NCI-H1436 (cell line): ENCODE measurements at places on chromosomes 7 and 10.
A peak's percentile ranks its signal among the peaks of the same experiment; 100 is the strongest.

- DNase-seq = no peak
Observed at GRCh38 chr10:81575036-81575435, 300.0 kb upstream of the NRG3 start.

DNA sequence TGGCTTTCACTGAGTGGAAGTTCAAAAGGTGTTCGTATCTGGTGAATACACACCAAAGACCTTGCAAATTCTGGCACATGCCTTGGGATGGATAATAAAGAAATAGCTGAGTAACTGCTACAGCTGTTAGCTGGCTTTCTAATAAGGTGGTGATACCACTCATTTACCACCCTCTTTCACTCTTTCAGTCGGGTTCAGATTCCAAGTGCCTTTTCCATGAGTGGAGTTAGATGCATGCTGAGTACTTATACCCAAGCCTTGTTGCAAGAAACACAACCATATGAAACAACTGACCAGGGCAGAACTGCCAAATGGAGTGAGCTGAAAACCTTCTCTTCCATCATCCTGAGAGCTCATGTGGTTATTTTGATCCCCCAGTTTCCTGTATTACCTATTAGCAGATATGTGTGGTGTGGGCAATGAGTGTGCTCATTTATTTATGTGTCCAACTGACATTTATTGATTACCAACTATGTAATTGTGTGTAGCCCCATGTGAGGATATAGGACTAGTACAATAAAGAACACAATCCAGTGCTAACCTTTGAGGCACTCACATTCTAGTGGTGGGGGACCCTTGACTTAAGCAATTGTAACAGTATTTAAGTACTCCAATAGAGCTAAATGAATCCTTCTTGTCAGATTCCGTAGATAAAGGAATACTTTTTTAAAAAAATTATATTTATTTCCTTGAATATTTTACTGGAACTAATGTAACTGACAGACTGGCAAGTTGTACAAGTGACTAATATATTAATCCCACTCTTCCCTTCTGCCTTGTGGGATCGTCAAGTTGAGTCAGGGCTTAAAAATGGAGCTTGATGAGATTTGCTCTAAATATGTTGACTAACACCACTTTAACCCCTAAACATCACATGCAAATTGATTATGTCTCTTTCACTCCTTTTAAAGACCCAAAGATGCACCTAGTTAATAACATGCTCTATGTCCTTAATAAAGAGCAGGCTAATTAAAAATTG is 124.7 kb downstream of the ARID5B start:
- DNase-seq = no peak

- no peak for DNase-seq
Observed at GRCh38 chr7:91720260-91720937, 160.1 kb downstream of the MTERF1 start.

- no peak for DNase-seq
Observed at GRCh38 chr7:17989546-17989945, 38.1 kb downstream of the PRPS1L1 start.

DNA sequence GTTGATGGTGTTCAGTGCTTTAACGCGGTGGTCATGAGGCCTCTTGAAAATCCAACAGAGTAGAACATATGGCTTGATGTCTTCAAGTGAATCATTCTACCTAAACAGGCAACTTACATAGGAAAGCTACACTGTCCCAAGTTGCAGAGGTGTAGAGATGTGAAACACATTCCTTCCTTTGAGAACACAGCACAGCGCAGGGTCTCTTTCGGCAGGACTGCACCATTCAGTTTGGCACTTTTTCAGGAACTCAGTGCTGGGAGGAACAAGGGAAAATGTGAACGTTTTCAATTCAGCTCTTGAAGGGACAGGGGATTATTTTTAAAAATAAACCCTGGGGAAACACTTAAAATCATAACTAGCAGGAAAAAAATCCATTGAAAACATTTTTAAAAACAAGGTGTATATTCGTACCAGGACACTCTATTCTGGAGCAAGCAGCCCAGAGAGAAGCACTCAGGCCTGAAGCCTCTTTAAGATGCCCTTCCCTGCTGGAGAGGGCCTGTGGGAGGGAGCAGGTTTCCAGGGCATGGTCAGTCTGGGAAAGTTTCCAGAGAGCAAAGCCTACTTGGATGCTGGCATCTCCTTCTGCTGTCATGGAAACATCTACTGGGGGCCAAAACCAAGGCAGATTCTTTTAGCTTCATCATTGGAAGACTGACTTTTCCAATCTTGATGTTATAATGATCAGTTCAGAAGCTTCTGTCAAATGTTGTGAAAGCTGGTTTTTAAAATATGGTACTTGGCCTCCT is 60.4 kb upstream of the NPVF start:
- no peak for DNase-seq

DNA sequence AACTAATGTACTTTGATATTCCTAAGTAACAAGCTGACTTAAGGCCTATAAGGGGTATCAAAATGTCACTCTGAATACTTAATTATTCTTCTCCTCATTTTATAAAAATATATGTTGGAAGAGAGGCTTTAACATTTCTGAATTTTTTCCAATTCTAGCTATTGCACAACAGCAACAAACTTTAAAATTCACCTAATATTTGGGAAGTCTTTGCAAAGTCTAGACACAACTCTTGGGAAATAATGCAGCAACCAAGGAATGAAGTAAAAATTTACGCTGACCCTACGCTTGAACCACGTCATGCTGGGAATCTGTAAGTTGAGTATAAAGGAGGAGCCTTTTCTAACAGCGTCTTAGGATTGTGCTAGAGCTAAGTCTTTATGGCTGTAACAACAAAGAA is 243.9 kb upstream of the IMMP2L start:
- no peak for DNase-seq

- DNase-seq = no peak
Observed at GRCh38 chr10:76082956-76083355, 651.5 kb downstream of the LRMDA start.

DNA sequence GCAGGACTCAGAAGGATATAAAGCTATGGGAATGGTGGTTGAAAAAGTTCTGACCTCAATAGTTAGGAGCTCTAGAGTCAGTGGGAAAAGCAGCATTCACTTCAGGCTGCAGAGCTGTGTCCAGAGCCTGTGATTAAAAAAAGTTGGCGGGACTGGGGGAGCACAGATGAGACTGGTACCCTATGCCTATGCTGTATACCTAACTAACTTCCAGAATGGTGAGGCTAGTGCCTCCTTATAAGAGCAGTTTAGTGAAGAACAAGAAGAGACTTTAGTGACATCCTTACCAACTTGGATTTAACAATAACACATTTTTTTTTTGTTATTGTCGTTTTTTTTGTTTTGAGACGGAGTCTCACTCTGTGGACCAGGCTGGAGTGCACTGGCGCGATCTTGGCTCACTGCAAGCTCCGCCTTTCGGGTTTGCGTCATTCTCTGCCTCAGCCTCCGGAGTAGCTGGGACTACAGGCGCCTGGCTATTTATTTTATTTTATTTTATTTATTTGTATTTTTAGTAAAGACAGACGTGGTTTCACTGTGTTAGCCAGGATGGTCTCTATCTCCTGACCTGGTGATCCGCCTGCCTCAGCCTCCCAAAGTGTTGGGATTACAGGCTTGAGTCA is 6.6 kb upstream of the ZNF282 start:
- no peak for DNase-seq

GRCh38 chr7:116554911-116555310 is 30.1 kb downstream of the CAV1 start:
- no peak for DNase-seq

DNA sequence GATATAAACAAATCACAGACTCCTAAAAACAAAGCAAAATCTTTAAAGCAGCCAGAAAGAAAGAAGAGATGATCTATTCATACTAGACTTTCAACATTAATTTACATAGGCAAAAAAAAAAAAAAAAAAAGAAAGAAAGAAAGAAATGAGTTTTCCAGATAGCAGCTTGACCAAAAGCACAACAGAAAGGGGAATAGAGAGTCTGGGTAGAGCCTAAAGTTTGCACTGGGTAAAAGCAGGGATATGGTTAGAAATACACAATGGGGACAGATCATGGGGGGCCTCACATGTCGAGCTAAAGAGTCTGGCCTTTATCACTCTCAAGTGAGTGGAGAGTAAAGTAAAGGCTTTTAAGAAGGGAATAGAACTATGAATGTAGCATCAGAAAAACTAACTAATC is 169.8 kb downstream of the SGMS1 start:
- no peak for DNase-seq

DNA sequence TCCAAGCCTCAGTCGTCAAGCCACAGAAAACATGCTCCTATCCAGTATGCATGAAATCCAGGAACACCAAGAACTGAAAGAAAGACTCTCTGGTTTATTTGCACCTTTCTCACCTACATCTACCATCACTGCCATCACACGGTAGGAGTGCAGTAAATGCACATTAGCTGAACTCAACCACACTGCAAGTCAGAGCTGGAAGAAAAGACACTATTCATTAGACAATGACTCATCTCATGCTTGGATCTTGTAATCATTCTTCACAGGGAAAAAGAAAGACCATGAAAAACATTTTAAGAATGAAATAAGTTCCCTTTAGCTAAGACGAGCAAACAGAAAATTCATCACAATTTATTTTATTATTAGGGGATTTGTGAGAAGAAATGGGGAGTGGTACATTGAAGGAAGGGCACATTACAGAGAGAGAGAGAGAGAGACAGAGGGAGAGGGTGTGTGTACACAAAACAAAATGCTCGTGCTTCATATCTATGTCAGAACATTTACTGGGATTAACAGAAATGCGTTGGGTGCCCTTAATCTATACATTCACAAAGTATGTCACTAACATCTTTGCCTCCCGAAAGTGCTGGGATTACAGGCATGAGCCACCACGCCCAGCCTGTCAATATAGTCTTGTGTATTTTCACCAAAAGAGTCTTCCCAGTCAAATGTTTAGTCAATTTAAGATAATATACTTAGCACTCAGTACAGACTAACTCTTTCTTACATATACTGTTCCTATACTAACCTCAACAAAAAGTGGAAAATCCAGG is 324.9 kb downstream of the PARD3 start:
- peak; percentile 34 for DNase-seq

GRCh38 chr7:123792547-123792946 is 43.7 kb upstream of the WASL start:
- no peak for DNase-seq

DNA sequence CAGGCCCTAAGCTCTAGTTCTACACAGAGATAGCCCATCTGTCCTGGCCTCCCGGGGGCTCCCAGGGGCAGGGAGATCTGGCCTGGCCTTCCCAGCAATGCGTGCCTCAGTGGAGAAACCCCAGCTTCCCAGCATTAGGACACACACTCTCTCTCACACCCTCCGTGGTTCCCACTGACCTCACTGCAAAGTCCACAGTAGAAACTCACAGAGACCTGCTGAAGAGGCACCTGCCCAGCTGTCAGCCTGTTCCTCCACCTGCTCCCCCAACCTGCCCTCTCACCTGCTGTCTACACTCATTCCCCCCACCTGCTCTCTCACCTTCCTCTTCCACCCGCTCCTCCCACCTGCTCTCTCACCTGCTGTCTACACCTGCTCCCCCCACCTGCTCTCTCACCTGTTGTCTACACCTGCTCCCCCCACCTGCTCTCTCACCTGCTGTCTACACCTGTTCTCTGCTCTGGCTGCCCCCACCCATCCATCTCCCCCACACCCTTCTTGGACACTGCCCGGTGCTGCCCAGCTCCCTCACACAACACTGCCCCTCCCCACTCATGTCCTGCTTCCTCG is 21.1 kb upstream of the PFKP start:
- no peak for DNase-seq

DNA sequence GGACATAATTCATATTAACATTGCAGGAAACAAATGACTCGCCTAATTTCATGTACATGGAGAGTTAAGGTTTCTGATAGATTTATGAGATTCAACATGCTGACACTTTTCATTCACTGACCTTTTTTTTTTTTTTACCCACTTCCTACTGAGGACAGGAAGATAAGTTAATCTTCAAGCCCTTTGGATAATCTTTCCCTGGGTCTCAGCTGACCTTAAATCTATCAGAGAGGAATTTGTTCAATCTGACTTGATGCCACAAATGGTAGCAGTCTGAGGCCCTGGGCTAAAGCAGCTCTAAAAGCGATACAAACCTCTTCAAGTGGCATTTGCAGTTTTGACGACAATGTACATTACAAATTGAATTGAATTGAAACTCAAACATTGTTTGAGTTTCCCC is 493.3 kb upstream of the SORCS1 start:
- no peak for DNase-seq

GRCh38 chr10:52688899-52689298 is 83.7 kb downstream of the MBL2 start:
- DNase-seq = no peak

- DNase-seq = peak; percentile 84
Observed at GRCh38 chr7:82335927-82336326, 107.7 kb downstream of the CACNA2D1 start.

DNA sequence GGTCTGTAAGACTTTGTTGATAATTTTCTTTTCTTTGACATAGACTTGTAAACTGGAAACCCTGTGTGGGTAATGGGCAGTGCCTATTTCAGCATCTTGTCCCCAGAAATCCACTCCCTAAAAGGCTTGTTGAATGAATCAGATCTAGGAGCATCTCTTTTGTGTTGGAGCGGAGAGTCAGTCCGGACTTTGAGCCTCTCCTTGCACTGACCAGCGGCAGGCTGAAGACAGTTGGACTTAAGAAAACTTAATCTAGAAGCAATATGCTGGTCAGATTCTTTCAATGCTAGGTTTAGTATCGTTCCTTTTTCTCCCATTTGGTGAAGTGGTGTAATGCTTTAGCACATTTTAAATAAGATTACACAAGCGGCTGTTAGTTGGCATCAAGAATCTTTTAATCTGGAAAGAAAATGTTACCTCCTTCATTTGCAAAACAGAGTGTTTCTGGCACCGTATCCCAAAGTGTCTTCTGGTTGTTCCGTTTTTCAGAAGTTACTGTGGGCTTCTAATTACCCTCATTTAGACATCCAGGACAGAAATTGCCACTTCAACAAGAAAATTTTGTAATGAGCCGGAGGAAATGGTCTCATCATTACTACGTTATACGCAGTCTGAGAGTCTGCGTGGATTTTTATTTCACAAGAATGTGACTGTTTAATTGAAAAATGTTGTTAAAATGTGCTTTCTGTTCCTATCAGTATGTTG is 74.7 kb downstream of the CUX1 start:
- no peak for DNase-seq

- peak; percentile 45 for DNase-seq
Observed at GRCh38 chr10:48444266-48444665, 137.8 kb downstream of the MAPK8 start.
